ENCODE measurements at places on chromosomes 1 and 21.

GRCh38 chr1:101820071-101820470, 176.7 kb downstream of the OLFM3 start:
- no peak for DNase-seq

- no peak for DNase-seq
Measured at GRCh38 chr1:55277377-55278130, 62.4 kb upstream of the USP24 start.

GRCh38 chr1:81937791-81938450, 137.2 kb downstream of the ADGRL2 start:
- DNase-seq = no peak

GRCh38 chr1:54460861-54461387, 54.7 kb upstream of the SSBP3 start:
- DNase-seq = no peak

GRCh38 chr1:231919239-231919885, 292.8 kb downstream of the DISC1 start:
- no peak for DNase-seq

DNA sequence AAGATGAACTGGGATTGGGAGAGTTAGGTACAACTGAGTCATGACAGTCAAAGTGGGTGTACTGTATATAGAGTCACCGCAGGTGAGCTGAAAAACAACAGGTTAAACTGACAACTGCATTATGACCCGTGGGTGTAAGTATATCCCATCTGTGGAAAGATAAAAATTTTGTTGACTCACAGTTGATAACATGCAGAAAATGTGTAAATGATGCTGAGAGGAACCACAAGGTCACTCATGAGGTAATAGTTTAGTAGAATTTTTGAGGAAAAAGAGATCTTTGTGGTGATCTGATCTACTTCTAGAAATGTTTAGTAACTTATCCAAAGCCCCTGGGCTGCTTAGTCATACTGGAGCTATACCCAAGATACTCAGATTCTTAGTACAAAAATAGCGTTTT, 838 bp downstream of the OR2C3 start:
- DNase-seq = no peak

GRCh38 chr1:31488528-31488927, 75.5 kb downstream of the SERINC2 start:
- no peak for DNase-seq

DNA sequence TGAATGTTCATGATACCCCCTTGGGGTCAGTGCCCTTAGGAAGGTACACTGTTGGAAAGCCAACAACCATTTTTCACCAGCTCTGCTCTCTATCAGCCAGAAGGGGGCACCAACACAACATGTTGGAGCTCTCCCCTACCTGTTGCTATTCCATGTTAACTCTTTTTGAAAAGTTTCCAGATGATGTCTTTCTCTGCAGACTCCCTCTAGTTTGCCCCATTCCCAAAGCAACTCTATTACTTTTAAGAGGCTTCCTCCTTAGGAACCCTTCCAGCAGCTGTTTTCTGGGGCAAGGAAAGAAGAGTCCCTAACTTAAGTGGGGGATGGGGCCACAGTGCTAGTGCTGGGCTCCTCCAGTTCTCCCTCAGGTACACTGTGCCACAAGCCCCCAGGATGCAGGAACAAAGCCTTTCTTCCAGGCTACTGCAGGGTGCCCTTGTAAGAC, 22.9 kb upstream of the NDC1 start:
- no peak for DNase-seq

DNA sequence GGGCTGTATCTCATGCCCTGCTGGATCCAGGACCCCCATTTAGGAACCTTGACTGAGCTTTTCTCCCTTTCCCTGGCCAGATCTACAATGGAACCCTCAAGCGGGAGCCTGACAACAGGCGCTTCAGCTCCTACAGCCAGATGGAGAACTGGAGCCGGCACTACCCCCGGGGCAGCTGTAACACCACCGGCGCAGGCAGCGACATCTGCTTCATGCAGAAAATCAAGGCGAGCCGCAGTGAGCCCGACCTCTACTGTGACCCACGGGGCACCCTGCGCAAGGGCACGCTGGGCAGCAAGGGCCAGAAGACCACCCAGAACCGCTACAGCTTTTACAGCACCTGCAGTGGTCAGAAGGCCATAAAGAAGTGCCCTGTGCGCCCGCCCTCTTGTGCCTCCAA, 29.8 kb downstream of the PKP1 start:
- no peak for DNase-seq

- DNase-seq = no peak
Measured at GRCh38 chr1:54267815-54268761, 68.1 kb downstream of the MRPL37 start.

DNA sequence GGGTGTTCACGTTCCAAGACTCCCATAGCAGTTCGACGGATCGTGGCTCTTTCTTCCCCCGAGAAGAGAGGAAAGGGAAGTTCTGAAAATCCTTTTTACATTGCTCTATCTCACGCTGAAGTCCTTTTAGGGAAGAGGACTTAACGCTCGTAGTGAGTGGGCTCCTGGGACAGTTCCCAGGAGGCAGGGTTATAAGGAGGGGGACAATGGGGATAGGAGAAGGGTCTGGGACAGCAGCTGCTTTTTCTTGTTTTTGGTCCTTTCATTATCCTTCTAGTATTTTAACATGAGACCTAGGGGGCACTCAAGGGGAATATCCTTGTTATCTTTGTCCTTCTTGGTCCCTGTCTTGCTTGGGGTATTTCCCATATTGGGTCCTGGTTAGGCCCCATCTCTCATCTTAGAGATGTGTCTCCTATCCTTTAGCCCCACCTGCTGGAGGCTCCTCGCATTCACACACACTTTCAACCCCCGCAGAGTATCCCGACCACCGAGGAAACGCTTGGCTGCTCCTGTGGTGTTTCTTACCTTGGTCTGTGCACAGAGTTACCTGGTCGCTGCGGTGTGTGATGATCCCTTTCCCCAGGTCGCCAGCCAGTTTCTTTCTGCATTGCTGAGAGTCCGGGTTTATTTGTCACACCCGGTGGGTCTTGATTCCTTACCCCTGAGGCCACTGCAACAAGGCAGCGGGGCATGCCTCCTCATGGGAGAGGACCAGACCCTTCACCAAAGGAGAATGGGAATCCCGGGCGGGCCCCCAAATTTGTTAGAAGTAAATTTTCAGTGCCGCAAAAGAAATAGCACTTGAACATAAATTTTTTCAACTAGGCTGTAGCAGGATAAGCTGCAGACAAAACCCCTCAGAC, 29.7 kb downstream of the SCCPDH start:
- DNase-seq = no peak

DNA sequence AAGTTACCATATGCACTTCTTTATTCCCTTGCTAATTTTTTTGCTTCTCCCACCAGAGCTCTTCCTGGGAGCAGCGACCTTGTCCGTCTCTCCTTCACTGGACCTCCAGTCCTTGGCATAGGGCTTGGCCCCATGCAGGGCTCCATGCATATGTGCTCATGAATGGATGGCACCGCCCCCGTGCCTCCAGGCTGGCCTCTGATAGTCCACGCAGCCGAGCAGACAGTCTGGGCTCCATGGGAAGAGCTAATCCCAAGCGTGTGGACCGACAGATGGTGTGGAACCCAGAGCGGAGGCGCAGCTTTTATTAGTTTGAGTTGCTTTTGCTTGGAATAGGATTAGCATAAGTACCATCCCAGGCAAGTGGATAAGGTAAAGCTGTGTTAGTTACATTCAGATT, 41.8 kb downstream of the CDCP2 start:
- DNase-seq = no peak

- DNase-seq = no peak
Measured at GRCh38 chr1:96538111-96538641, 183.4 kb upstream of the PTBP2 start.

DNA sequence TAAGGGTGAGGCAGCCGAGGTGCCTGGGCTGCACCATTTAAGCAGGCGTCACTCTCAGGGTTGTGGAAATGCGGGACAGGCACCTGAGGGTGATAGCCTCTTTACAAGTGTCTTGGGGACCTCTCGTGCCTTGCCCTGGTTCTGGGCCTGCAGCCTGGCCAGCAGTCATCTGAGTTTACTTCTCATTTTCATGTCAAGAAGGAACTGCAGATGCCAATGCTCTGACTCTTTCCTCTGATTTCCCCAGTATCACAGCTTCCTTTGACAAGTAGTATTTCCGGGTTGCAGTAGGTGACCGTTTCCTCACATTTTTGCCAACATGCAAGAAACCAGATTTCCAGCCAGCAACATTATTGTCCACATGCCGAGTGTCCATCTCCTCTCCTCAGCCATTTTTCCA, 286.9 kb downstream of the DISC1 start:
- DNase-seq = no peak

GRCh38 chr1:235931171-235931738, 64.5 kb upstream of the LYST start:
- DNase-seq = no peak

GRCh38 chr1:33727310-33727709, 136.6 kb upstream of the HMGB4 start:
- no peak for DNase-seq

GRCh38 chr1:83619170-83619896, 379.6 kb downstream of the TTLL7 start:
- DNase-seq = no peak

DNA sequence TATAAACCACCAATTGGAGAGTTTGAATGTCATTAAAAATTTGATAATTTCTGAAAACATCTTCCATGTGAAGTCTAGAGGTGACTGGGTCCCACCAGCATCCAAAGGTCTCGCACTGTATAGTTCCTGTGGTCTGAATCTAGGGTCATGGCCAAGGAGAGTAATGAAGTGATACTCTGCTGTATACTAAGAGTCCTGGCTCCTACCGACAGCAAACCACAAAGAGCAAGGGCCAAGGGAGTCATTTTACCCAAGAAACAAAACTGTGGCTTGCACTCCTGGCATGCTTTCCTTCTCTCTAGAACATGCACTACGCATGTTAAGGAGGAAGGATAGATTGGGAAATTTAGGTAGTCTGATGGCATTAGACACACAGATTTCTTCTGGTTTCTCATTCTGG, 115.6 kb downstream of the BRINP2 start:
- no peak for DNase-seq

- DNase-seq = no peak
Measured at GRCh38 chr21:43904331-43904781, 39.3 kb downstream of the AGPAT3 start.

DNA sequence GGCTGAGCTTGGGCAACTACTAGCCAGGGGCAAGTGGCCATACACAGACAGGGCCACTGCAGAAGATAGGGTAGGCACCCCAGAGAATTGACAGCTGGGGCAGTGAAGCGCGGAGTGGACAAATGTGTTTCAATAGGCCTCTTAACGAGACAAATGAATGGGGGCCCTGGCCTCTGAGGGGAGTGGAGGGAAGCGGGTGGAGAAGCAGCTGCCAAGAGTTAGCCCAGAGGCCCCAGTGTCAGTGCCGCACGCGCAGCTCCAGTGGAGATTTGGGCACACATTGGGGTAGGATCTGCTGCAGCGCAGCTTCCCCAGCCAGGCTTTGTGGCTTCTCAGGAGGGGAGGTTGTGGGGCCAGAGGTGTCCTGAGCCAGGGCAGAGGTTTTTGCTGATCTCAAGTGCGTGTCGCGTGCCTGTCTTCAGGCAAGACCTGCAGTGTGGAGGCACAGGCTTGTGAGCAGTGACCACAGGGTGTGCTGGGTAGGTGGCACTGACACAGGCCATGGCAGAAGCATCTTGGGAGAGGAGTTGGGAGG, 16.9 kb downstream of the PTPRF start:
- DNase-seq = no peak

DNA sequence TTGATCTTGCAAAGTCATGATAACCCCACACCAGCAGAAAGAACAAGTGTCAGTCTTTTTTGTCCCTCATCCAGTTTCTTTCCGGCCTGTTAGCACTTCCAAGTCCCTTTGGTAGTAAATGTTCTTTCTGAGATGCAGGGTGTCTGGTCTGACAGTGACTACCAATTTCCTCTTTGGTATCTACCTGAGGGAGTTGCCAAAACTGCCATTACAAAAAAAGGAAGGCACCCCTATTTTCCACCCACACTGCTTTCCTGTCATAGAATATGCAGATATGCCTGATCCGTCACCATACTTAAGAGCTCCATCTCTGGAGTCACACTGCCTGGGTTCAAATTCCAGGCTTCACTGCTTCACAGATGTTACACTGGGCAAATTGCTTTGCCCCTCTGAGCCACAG, 72.4 kb downstream of the ZNF281 start:
- DNase-seq = no peak

DNA sequence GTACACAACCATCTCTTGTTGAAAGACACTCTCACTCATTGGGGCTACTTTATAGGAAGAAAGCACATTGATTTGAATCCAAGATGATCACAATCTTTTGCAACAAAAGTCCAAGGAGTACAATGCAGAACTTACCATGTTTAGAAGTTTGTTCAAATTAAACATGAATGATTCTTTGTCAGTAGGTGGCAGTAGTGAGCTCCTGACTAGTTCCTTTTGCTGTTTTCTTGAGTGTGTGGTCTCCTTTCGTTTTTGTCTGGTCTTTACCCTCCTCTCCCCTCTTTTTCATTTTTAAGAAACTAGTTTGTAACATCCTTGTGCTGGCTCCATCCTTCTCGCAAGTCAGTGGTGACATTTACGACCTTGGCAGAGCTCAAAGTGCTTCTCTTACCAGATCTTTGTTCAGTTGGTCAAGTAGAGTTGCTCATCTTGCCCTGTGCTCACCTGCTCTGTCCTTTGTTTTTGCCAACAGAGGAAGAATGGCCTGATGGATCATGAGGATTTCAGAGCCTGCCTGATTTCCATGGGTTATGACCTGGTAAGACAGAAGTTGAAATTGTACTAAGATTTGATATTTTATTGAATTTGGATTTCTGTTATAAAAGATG, 35.7 kb upstream of the MTR start:
- DNase-seq = no peak

GRCh38 chr1:199410462-199410861, 617.0 kb upstream of the NR5A2 start:
- DNase-seq = no peak

DNA sequence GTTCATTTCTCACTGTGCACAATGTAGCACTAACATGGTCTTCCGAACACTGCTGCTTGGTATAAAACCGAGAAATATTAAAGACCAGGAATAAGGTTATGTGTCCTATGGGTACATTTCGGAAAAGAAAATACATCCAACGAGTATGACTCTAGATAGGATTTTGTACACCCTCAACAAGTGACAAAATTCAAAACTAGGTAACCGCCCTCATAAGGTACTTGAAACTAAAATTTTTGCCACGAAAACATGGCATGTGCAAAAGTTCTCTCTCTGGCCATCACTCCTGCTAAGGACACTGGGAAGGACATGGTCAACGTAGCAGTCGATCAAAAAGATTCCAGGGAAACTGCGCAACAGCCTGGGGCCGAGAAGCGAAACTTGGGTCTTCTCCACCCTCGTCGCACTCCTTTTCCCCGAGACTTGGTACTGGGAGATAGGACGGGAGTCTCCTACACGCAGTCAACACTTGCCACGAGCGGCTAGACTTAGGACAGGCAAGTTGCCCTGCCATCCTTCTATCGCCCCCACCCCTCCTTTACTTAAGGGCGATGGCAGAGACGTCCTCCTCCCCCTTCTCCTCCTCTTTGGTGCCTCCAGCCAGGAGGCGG, 338 bp upstream of the TOR1AIP1 start:
- DNase-seq = no peak

GRCh38 chr1:89464008-89464407, 60.6 kb upstream of the LRRC8B start:
- DNase-seq = no peak

- DNase-seq = no peak
Measured at GRCh38 chr21:43317959-43318358, 109.0 kb downstream of the SIK1 start.

GRCh38 chr1:11668516-11668915, 4.5 kb downstream of the FBXO6 start:
- no peak for DNase-seq

- no peak for DNase-seq
Measured at GRCh38 chr1:219092206-219092605, 81.5 kb upstream of the LYPLAL1 start.

- DNase-seq = no peak
Measured at GRCh38 chr1:94302497-94302896, 65.1 kb upstream of the ARHGAP29 start.

GRCh38 chr1:6408023-6408422, 11.7 kb downstream of the HES2 start:
- no peak for DNase-seq
